ENCODE measurements at places on chromosomes 7 and 10.

GRCh38 chr10:17025444-17026295 is 103.9 kb downstream of the CUBN start:
- peak; percentile 46 for DNase-seq

DNA sequence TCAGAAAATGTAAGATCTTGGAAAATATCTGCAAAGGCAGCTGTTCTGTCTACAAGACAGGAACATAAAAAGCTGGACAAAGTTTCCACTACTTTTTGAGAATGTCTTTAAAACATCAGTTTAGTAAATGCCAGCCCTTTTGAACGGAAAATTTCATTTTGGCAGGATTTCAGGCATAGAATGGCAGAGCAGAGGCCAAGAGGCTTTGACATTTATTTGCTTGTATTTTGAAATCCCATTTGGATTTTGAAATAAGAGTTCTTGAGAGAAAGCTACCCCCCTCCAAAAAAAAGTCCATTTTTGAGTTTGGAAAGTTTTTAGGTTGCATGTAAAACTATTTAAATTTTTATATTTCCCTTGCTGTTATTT is 3.1 kb upstream of the ETV1 start:
- no peak for DNase-seq

DNA sequence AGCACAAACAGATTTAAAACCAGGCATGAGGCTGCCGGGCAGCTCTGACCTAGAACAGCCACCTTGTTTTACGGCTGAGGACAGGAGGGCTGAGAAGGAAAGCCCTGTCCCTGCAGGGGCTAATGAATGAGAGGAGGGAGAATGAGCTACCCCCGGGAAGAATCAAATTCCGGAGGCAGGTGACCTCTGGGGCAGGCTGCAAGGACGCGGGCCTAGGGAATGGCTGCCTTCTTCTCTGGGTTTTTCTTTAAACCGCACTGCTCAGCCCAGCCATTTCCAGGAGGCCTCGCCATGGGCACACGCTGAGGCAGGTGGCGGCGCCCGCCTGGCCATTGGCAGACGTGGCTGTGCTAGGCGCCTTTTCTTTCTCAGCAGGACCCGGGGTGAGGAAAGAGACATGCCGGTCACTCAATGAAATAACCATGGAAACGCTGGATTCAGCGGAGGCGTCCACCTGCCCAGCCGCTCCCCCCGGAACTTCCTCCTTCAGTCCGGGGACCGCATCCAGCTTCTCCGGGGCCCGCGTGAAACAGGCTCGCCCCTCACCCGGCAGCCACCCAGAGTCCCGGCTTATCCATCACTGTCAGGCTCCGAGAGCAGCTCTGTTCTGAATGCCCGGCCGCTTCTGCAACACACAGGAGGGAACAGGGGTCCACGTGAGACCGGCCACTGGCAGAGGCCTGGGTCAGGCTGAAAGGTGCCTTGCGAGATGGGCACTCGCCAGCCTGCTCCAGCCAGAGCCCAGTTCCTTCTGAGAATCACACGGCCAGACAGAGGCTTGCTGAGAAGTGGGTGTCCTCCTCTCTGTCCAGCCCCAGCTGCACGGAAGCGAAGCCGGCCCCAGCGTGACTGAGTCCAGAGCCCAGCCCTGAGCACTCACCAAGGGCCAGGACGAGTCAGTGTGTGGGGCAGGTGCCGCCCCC is 82.1 kb downstream of the PDGFA start:
- DNase-seq = no peak

GRCh38 chr7:114504586-114504985 is 90.0 kb downstream of the FOXP2 start:
- DNase-seq = no peak

- no peak for DNase-seq
Observed at GRCh38 chr10:97851341-97852001, 1.8 kb downstream of the GOLGA7B start.

DNA sequence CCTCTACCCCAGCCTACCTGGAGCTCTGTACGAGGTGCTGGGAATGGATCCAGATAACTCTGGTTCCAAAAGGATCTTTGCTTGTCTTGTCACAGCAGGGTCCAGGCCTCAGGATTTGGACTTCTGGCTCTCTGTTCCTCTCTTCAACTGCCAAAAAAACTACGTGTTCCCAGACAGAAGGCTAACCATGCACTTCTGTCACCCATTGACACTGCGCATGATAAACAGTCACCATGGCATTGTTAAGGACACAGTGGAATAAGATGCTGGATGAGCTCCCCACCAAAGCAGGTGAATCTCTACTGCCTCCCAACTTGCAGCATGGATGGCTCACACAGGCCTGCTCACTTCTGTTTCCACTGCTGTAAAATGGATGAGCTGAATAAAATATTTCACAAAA is 637.9 kb downstream of the TNS3 start:
- DNase-seq = no peak

GRCh38 chr10:4217653-4218052 is 432.6 kb upstream of the KLF6 start:
- no peak for DNase-seq

- no peak for DNase-seq
Observed at GRCh38 chr7:149768931-149769330, 4.5 kb downstream of the ZNF467 start.

DNA sequence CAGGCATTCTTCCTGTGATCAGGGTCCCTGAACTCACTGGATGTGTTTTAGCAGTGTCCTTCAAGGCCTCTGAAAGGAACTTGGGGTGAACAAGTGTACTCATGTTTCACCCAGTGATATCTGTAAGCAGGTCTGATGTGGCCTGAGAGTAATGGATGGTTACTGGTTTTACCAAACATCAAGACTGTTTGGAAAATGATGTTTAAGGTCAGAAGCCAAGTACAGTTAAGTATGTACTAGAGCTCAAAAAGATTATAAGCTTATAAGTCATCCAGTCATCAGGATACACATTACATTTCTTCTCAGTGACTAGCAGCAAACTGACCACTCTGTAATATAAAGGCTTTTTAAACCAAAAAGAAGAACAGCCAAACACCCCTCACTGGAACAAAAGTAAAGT is 79.8 kb upstream of the PTN start:
- DNase-seq = no peak

DNA sequence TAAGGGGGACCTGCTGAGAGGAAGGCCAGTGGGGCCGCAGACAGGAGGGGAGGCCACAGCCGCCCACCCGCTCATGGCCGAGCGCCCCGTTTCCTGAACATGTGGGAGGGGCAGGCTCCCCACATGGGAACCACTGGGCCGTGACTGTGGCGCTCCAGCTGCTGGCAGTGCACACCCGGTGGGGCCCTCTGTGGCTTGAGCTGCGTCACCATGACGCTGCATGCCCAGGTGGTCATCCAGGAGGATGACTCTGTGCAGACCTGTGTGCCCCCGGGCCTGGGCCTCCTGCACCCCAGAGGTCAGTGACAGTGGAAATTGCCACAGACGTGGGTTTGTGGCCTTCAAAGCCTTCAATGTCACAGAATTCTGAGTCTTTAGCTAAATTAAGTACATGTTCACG is 85.1 kb downstream of the MGMT start:
- DNase-seq = no peak

- DNase-seq = no peak
Observed at GRCh38 chr10:104659809-104660208, 18.7 kb downstream of the SORCS3 start.

GRCh38 chr7:26265065-26265464 is 26.6 kb upstream of the SNX10 start:
- DNase-seq = no peak

DNA sequence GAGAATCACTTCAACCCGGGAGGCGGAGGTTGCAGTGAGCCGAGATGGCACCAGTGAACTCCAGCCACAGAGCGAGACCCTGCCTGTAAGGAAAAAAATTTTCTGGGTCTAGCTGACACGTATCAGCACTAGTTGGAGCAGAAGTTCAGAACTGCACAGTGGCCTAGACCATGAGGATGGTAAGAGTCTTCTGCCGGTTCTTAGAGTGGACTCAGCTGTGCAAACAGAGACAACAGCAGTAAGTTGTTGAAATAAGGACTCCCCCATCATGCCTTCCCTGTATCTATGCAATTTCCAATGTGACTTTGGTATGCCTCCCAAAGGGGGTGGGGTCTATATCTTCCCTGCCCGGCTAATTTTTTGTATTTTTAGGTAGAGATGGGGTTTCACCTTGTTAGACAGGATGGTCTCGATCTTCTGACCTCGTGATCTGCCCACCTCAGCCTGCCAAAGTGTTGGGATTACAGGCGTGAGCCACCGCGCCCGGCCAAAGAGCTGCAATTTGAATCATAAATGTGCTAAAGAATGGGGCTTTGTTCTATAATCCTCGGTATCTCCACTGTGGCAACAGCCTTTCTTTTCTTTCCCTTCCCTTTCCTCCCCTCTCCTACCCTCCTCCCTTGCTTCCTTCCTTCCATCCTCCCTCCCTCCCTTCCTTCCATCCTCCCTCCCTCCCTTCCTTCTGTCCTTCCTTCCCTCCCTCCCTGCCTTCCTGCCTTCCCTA is 14.5 kb upstream of the RNF216 start:
- DNase-seq = no peak

DNA sequence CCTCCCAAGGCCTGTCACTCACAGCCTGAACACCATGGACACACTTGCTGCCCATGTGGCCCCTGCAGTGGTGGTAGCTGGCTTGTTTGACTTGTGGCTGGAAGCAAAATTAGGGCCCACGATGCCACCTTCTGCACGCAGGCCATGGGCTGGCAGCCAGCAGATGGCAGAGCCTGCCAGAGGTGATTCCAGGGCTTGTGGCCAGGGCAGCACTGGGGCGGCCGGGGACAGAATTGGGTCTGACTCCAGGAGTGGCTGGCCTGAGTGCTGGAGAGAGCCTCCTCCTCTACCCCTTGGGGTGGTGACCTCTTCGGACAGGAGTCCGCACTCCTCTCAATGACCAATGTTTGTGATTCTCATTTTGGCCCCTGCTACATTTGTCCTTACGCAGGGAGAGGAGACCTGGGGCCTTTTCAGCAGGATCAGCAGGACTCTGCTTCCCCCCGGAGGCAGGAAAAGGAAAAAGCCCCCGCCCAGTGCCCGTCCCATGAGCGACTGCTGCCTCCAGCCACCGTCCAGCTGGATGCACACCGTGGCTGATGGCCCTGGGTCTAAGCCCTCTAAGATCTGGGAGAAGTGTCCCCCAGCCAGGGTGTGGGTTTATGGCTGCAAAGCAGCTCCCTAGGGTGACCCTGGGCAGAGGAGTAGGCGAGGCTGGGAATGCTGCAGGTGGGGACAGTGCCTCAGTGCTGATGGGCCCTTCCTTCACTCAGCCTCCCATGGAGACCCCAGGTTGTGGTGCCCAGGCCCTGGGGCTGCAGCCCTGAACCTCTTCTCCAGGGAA is 26.5 kb downstream of the DNAJB12 start:
- DNase-seq = no peak

DNA sequence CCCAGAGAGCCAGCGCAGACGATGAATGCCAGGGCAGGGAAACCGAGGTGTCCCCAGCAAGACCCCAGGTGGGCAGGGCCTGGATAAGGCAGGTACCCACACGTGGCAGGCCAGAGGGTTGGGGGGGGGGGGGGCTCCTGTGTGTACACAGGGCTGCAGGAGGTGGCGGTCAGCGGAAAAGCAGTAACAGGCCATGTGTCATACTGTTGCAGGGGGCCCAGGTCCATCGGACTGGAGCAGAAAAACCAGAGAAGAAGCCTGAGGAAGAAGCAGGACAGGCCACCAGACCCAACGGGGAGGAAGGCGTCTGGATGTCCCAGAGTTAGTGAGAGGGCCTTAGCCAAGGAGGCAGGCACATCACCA is 116.3 kb downstream of the MAD1L1 start:
- no peak for DNase-seq

GRCh38 chr7:137492889-137493288 is 149.4 kb upstream of the PTN start:
- no peak for DNase-seq

GRCh38 chr7:139629392-139630082 is 106.1 kb downstream of the CLEC2L start:
- DNase-seq = no peak

- DNase-seq = no peak
Observed at GRCh38 chr7:133805426-133805825, 321.7 kb upstream of the LRGUK start.

- DNase-seq = no peak
Observed at GRCh38 chr7:50497968-50498367, 47.8 kb upstream of the FIGNL1 start.

DNA sequence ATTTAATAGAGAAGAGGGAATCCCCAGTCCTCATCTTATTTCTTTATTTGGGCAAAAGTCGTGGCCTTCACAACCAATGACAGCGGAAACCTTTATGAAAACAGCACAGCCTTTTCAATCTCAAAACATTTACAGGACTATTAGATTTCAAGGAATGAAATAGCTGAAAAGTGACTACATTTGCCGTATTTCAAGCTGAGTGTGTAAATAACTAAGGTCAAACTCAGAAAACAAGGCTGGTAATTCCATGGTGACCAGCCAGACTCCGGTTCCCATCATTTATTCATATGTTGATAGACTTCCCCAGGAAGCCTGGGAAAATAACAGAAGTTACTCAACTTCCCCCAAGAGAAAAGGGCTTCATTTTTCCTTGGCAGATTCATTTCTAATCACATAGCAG is 457.3 kb upstream of the NFE2L3 start:
- DNase-seq = no peak
